ENCODE measurements at places on chromosomes 13 and 19.

DNA sequence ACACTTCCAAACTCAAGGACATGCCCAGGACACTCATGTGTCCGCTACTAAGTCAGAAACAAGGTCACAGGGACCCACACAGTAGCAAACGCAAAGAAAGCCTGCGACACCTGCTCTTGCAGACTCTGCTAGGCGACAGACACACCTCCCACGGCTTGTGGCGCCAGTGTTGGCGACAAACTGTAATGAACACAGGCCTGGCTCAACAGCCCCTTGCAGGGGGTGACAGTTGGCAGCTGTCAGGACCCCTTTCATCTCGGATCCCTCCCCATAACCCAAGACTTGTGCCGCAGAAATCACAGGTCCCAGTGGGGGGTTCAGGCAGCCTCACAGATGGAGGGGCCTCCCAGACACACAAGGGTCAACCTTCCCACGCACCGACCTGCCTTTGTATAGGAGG, 364 bp downstream of the CKM start:
- no peak for DNase-seq

- DNase-seq = no peak
Observed at GRCh38 chr13:33918199-33918932, 100.4 kb downstream of the RFC3 start.

DNA sequence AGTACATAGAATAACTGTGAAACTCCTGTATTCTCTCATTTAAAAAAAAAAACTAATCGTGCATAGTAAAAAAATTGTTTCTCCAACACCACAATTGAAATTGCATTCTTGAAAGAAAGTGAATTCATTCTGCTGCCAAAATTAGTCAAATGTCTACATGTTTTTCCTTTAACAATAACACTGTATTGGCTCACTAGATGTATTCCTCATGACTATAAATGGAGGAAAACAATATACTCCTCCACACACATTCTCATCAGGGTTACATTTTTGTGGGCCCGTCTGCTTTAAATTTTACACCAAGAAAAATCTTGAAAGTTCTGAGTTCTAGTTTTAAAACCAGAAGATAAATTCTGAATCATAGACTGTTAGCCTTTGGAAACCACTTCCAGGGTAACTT, 233.6 kb downstream of the KLF12 start:
- no peak for DNase-seq

GRCh38 chr13:39315796-39316195, 277.5 kb downstream of the NHLRC3 start:
- DNase-seq = no peak

DNA sequence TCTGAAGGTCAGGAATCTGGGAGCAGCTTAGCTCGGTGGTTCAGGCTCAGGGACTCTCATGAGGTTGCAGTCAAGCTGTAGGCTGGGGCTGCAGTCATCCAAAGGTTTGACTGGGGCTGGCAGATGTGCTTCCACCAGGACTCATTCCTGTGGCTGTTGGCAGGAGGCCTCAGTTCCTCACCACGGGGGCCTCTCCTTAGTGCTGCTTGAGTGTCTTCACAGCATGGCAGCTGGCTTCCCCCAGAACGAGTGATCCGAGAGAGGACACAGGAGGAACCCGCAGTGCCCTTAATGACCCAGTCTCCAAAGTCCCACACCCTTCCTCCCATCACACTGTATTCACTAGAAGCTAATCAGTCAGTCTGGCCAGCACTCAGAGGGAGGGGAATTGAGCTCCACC, 38.7 kb upstream of the EHD2 start:
- no peak for DNase-seq

GRCh38 chr13:44218501-44219240, 155.0 kb upstream of the SERP2 start:
- peak; percentile 17 for DNase-seq

DNA sequence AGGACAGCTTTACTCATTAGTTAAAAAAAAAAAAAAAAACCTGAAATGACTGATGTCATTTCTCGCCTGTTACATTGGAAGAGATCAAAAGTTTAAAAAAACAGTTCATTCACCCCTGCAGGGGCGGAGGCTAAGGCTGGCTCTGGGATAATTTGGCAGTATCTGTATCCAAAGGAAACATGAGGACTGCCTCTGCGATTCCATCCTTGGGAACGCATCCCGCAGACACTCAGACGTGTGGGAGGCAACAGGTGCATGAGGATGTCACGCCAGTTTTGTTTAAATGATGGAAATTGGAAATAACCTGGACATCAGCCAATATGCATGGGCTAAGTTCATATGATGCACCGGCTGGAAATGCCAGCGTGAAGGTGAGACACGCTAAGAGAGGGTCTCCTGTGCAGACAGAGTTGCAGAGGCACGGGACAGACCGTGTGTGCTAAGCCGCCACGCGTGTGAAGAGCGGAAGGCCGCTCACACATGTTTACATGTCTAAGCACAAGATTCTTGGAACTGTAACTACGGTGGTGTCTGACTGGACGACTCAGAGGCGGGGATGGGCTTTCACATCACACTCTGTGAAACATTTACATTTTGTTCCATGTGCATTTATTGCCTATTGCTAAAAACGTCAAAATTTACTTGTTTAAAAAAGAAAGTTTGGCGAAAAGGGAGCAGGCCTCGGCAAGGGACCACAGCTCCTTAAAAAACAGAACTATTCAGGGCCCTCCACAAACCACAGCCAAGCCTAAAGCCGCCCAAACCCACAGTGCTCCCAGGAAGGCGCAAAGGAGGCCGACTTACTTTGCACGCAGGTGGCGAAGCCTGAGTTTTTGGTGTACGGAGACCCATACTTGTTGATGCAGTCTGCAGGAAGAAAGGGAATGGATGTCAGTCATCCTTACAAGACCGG, 17.9 kb downstream of the GAS6 start:
- DNase-seq = no peak

DNA sequence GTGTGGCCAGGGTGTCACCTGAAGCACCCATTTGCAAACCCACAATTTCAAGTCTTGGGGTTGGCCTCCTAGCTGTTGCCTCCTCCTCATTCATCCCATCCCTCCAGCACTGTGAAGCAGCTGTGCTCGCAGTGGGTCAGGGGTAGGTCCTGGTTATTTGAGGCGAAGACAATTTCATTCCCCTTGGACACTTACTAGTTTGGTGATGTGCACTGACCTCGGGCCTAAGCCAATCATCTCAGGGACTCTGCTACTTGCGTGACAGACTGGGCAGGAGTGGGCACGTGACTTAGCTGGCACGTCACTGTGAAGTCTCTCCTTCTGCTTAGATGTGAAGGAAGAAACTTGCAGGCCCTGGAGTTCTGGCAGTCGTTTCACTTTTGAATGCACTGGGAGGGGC, 3.5 kb upstream of the ATP11A start:
- no peak for DNase-seq

- no peak for DNase-seq
Observed at GRCh38 chr13:63737418-63737817, 2321.8 kb upstream of the PCDH20 start.

DNA sequence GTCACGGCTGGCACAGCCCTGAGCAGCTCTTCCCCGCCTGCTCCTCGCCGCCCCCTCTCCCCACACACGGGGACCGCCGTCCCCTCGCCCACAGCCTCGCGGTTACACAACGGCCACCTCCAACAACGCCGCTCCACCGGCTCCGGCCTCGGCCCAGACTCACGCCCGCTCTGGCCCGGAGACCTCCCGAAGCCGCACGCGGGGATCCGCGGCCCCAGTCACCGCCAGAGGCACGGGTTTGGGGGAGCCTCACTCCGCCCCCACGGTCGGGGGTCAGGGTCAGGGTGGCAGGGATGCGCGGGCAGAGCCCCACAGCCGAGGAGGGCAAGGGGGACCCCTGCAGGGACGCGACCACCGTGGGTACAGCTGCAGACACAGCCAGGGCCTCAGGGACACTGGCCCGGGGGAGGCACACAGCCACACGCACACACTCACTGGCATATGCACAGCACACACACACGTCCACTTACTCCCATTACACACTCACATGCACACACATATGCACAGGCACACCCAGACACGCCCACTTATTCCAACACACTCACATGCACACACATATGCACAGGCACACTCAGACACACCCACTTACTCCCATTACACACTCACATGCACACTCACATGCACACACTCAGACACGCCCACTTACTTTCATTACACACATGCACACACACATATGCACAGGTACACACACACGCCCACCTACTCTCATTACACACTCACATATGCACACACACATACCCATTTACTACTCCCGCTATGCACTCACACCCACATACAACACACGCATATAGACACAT, 1.6 kb downstream of the TTYH1 start:
- no peak for DNase-seq

GRCh38 chr19:7947939-7948338, 4.5 kb upstream of the TIMM44 start:
- no peak for DNase-seq

- no peak for DNase-seq
Observed at GRCh38 chr19:5125797-5126497, 157.0 kb downstream of the KDM4B start.

DNA sequence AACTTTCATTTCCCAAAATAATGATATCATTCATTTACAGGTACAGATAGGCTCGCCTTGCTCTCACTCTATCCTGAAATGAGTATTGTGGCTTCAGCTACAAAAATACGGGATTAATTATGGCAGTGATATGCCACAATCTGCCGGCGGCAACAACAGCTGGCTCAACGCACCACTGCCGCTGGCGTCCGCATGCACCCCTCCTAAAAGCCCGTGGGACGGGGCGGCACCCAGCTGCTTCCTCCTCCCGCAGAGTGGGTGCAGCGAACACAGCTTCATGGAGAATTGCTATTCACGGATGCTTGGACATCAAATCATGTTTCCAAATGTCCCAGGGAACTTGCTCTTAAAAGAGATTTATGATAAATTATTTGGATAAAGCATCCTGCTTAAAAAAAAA, 266.8 kb downstream of the TEX29 start:
- DNase-seq = no peak

- no peak for DNase-seq
Observed at GRCh38 chr19:39516270-39516669, 1.3 kb downstream of the SELENOV start.

All from C1 segment of cervical spinal cord (tissue), 14 donors.